ENCODE measurements at places on chromosomes 5 and 9. TPM values are rescaled to one million over a fixed set of nuclear protein-coding genes. Genes with fewer than 3 reads are reported as not detected.

SNCAIP gene
- total RNA-seq = 0.27 TPM

HNRNPA0 gene
- 17.6 TPM for total RNA-seq

GRCh38 chr5:132883261-132883834 is 9.9 kb downstream of the LEAP2 start:
- DNase-seq = no peak

DNA sequence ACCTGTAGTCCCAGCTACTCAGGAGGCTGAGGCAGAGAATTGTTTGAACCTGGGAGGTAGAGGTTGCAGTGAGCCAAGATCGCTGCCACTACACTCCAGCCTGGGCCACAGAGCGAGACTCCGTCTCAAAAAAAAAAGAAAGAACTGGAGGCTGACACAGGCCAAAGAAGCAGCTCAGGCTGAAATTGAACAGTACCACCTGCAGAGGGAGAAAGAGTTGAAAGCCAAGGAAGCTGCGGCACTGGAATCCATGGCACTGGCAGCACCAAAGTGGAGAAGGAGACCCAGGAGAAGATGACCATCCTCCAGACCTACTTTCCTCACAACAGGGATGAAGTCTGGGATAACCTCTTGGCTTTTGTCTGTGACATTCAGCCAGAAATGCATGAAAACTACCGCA is 11.3 kb upstream of the TMEM141 start:
- no peak for DNase-seq

- DNase-seq = no peak
Observed at GRCh38 chr5:72112389-72112788, 5.1 kb downstream of the MAP1B start.

- no peak for DNase-seq
Observed at GRCh38 chr5:102811972-102812371, 56.9 kb downstream of the PAM start.

GRCh38 chr9:17793713-17794622 is 215.1 kb downstream of the SH3GL2 start:
- no peak for DNase-seq

DNA sequence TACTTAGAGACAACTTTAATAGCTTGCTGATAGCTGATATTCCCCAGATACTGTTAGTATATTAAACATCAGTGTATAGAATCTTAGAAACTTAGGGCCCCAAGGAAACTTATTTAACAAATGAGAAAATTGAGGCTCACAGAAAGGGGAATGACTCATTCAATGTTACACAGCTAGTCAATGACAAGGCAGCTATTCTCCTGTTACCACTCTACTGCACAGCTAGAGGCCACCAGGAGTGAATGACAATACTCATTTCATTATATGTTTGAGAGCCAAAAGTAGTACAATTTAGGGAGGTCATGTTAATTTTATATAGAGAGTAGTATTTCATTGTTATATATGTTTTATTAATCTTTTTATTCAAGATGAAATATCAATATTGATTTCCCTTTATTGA is 33.2 kb upstream of the PCDHB1 start:
- DNase-seq = no peak

DNA sequence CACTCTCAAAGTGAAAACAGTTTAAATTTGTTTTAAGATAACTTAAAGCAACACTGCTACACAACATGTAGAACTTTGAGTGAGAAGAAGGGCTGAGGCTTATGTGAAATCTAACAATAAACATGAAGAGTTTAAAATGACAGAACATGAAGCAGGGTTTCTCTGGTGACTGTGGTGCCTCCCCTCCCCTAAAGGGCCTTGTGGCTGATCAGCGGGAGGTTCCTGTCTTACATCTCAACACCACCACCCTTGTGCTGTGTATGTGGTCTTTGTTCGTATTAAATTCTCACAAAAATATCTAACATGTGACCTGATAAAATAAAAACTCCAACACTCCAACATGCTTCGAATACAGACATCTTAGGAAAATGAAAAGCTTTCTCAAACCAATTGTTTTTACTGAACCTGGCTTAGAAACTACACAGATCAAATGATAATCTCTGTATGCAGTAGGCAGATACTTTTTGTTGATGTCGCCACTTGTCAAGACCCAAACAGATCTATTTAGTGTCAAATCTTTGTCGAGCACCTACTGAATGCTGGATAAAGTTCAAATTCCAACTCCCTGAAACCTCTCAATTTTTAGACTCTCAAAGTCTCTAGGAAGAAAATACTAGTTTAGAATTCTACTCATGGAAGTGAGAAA is 9.9 kb upstream of the IQGAP2 start:
- no peak for DNase-seq

DNA sequence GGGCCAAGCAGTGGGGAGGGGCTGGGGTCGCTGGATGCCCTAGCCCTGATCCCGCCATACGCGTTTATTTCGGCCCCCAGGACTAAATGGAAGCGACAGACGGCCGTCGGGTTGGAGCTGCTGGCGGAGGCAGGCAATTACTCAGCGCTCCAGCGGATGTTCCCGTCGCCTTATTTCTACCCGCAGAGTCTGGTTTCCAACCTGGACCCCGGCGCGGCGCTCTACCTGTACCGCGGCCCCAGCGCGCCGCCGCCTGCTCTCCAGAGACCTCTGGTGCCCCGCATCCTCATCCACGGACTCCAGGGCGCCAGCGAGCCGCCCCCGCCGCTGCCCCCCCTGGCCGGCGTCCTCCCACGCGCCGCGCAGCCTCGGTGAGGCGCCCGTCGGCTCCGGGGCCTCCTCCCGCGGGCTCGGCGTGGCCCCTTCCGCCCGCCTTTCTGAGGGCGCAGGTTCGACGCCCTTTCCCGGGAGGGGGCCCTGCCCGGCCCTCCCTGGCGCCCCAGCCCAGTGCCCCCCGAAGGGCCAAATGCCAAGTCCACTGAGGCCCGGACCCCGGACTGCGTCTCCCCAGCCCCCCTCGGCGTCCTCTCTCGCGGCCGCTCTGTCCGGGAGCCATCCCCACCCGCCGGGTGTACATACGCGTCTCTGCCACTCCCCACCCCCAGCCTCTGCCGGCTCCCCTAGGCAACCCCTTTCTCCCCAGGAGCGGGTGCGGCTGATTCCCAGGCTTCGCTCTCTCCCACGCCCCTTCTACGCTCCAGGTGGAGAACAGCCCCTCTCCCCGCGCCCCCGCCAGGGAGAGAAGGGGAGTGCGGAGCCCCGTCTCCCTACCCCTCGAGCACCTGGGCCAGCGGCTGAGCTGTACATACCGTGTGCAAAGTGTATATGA is 7.0 kb downstream of the BARHL1 start:
- peak; percentile 33 for DNase-seq

Measured in psoas muscle (tissue), 8 donors.